Heart left ventricle (tissue), 16 donors: ENCODE measurements at places on chromosomes 6 and 20. TPM values are rescaled to one million over a fixed set of nuclear protein-coding genes. Genes with fewer than 3 reads are reported as not detected.

- DNase-seq: no peak
Measured at GRCh38 chr6:3820563-3820962, 28.6 kb upstream of the FAM50B start.

- no peak for DNase-seq
Measured at GRCh38 chr20:44959638-44960102, 527 bp downstream of the TOMM34 start.

DNA sequence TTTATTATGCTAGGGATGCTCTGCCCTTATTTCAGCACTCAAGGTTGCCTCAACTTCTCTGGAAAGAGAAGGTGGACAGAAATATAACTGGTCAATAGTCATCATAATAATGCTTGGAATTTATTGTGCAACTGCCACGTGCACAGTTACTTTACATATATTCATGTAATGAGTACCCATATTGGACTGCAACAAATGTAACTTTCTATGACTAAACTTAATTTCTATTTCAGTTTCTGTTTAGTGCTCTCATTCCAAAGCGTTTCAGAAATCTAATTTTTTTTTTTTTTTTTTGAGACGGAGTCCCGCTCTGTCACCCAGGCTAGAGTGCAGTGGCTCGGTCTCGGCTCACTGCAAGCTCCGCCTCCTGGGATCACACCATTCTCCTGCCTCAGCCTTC is 28.3 kb upstream of the CD83 start:
- no peak for DNase-seq

GRCh38 chr20:38789503-38790199 is 15.8 kb upstream of the PPP1R16B start:
- no peak for DNase-seq

- DNase-seq: no peak
Measured at GRCh38 chr20:53080969-53081871, 109.1 kb downstream of the TSHZ2 start.

- no peak for DNase-seq
Measured at GRCh38 chr6:54722328-54722727, 124.2 kb upstream of the FAM83B start.

GRCh38 chr6:46583081-46583480 is 69.5 kb downstream of the CYP39A1 start:
- DNase-seq: no peak

- no peak for DNase-seq
Measured at GRCh38 chr6:136895901-136896300, 26.2 kb upstream of the SLC35D3 start.

- no peak for DNase-seq
Measured at GRCh38 chr20:39795401-39796272, 833.5 kb downstream of the DHX35 start.

DNA sequence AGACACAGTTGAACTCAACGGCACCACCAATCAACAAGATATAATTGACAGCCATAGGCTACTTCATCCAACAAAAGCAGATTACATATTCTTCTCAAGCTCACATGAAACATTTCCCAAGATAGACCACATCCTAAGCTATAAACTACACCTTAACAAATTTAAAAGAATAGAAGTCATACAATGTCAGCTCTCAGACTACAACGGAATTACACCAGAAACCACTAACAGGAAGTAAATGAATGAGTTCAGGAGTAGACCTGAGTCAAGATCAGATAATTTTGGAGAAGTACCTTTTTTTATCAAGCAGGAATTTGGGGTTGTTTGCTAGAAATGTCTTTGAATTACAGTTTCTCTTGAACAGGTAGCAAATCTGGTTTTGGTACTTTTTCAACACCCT is 237.8 kb downstream of the TBX18 start:
- DNase-seq: no peak

DNA sequence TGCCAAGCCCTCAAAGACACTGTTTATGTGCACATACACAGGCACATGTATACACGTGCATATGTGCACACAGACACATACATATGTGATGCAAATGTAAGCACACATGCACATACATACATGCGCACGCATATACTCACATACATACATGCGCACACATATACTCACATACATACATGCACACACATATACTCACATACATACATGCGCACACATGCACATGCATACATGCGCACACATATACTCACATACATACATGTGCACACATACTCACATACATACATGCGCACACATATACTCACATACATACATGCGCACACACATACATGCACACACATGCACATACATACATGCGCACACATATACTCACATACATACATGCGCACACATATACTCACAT is 20.5 kb upstream of the FOXQ1 start:
- DNase-seq: no peak

DNA sequence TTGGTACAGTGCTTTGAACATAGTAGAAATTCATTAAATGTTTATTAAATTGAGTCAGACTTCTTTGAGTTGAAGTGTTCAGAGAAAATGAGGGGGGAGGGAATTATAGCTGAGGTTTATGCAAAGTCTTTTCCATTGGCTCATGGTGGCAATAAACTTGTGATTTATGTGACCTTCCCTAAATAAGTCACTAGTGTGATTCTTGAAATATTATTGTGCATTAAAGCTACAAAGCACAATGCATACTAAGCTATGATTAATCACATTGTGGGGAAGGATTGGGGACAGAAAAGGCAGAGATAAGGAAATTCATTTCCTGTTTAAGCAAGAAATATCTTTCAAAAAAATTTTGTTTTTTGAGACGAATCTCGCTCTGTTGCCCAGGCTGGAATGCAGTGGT is 877.5 kb downstream of the TFAP2A start:
- DNase-seq: no peak

DNA sequence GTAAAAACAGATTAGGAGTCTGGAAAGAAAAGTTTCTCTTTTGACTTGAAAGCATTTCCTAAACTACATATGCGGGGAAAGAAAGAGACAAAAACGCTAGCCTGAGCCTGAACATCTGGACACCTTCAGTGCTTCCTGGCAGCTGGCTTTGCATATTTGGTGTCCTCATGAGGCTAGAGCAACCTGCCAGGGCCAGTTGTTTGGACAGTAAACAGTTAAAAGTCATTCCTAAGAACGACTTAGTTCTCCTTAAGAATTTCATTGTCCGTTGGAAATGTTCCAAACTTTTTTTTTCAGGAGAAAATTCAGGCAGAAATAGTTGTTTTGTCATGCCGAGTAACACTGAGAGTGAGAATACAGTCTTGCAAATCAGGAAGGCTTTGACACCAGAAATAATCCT is 199.8 kb downstream of the SMOC2 start:
- DNase-seq: no peak

DNA sequence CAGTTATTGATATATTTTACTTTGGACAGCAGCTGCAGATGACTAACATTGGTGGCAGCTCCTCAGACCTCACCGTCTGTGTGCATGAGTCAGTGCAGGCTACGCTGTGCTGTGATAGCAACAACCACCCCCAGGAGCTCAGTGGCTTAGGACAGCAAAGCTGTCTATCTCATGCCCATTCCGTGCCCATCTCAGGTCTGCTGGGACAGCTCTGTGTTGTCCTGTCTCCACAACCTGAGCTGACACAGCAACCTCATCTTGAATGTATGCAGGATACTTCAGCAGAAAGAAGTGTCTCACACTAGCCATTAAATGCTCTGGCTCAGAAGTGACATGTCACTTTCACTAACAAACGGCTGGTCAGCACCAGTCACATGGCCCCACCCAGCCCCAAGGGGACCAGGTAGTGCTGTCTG is 47.7 kb downstream of the BANF2 start:
- no peak for DNase-seq

- no peak for DNase-seq
Measured at GRCh38 chr20:62120990-62121775, 1.1 kb upstream of the LSM14B start.

GRCh38 chr6:92329208-92329847 is 1090.0 kb downstream of the EPHA7 start:
- no peak for DNase-seq

GRCh38 chr6:79605061-79605460 is 26.1 kb upstream of the SH3BGRL2 start:
- DNase-seq: no peak

DNA sequence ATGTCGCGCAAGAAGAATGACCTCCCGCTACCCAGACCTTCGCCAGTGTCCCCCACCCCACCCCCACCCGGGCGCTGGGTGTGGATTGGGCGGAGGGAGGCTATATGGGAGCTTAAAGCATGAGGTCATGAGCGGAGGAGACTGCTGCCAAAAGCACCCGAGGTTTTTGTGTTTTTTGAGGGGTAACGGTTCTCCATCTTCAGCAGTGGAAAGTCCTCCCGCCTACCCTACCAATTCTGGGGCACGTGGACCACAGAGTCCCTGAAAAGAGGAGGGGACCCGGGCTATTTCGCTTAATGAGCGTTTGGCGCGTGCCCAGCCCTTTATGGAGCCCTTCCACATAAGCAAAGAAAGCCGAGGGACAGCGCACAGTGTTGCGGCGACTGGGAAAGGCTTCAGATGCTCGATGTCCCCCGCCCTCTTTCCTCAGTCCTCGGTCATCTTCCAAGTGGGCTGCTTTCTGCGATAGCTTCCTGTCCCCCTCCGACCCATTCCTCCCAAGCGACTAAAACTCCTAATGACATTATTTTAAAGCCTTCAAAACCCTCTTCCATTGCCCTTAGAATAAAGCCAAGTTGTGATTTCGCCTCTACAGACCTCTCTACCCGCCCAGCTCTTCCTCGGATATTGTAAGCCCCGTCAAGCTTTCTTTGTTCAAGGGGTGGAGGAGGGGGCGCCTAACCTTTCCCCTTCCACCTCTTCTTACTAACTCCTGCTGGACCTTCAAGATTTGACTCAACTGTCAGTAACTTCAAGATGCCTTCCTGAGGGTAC is 2.1 kb upstream of the TRERF1 start:
- DNase-seq: peak; percentile 74

- DNase-seq: no peak
Measured at GRCh38 chr6:44512868-44513741, 125.6 kb downstream of the CDC5L start.

- no peak for DNase-seq
Measured at GRCh38 chr6:10561611-10562199, 40.6 kb downstream of the GCNT2 start.

- DNase-seq: no peak
Measured at GRCh38 chr6:34484899-34485298, 19.0 kb downstream of the PACSIN1 start.

DNA sequence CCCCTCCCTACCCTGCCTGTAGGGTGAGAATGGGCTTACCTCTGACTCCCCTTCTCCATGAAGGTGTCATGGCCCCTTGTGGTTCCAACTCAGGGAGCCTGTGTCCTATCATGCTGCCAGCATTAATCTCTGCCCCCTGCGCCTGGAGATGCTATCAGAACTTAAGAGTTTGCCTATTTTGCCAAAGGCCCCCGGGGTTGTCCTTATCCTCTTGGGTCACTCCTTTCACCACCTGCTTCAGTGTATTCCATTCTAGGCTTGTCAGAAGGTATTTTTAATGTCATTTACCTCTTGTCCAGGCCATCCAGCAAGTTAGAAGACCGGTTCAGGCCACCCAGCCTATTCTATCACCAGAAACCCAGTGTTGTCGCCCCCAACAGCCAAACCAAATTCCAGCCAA is 10.5 kb downstream of the RRBP1 start:
- no peak for DNase-seq

- DNase-seq: peak; percentile 93
Measured at GRCh38 chr6:29976588-29977424, 34.5 kb downstream of the HLA-A start.

GRCh38 chr6:159056003-159056402 is 11.2 kb upstream of the TAGAP start:
- no peak for DNase-seq

GRCh38 chr6:82260997-82261732 is 13.6 kb upstream of the IBTK start:
- DNase-seq: no peak

GRCh38 chr6:127858727-127859391 is 42.0 kb downstream of the THEMIS start:
- no peak for DNase-seq

GRCh38 chr6:43773050-43773979 is 3.3 kb downstream of the VEGFA start:
- DNase-seq: peak; percentile 81

DNA sequence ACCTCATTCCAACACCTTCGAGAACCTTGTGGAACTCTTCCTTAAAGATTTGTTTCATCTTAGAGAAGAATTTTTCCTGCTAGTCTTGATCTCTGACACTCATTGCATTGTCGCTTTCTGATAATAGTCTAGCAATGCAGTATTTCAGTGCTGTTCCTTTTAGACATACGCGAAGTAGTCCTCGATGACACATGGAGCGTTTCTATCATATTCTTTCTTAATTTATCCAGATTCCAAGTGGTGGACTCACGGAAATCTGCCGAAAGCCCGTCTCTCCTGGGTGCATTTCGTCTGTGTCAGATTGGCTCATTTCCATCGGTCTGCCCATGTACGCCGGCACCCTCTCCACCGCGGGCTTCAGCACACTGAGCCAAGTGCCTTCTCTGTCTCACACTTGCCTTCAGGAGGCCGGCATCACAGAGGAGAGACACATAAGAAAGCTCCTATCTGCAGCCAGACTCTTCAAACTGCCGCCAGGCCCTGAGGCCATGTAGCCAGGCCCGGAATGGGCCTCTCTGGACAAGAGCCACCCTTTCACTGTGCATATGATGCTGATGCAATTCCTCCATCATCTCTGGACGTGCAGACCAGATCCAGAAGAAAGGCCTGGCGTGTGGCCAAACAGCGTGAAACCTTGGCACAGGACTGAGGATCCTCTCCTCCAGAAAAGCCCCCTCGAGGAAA is 198.6 kb upstream of the UST start:
- no peak for DNase-seq

GRCh38 chr20:51176876-51177275 is 154.0 kb upstream of the KCNG1 start:
- DNase-seq: no peak

The MRPS26 gene
- 36.5 TPM for total RNA-seq

The SRSF12 gene
- 0.16 TPM for total RNA-seq

The ASIP gene
- total RNA-seq: 12.4 TPM

The ARID1B gene
- 40.7 TPM for total RNA-seq

The SPATS1 gene
- not detected for total RNA-seq

The ZNF512B gene
- 12.2 TPM for total RNA-seq

The VGLL2 gene
- not detected for total RNA-seq

The WFDC12 gene
- not detected for total RNA-seq

The AGER gene
- 3.0 TPM for total RNA-seq

The CFB gene
- 24.1 TPM for total RNA-seq

The FAXC gene
- 0.77 TPM for total RNA-seq

The COL9A1 gene
- total RNA-seq: 0.71 TPM

The POM121L2 gene
- not detected for total RNA-seq

The SUMO4 gene
- total RNA-seq: 0.26 TPM

The TMEM244 gene
- total RNA-seq: not detected

The PAK5 gene
- total RNA-seq: not detected

The BNIP5 gene
- not detected for total RNA-seq

The CASP8AP2 gene
- total RNA-seq: 12.8 TPM

The ABHD16B gene
- not detected for total RNA-seq
